NCI-H446 treated with DMSO at 0.1 percent for 48 hours (cell line): ENCODE measurements at places on chromosomes 3 and 15.

DNA sequence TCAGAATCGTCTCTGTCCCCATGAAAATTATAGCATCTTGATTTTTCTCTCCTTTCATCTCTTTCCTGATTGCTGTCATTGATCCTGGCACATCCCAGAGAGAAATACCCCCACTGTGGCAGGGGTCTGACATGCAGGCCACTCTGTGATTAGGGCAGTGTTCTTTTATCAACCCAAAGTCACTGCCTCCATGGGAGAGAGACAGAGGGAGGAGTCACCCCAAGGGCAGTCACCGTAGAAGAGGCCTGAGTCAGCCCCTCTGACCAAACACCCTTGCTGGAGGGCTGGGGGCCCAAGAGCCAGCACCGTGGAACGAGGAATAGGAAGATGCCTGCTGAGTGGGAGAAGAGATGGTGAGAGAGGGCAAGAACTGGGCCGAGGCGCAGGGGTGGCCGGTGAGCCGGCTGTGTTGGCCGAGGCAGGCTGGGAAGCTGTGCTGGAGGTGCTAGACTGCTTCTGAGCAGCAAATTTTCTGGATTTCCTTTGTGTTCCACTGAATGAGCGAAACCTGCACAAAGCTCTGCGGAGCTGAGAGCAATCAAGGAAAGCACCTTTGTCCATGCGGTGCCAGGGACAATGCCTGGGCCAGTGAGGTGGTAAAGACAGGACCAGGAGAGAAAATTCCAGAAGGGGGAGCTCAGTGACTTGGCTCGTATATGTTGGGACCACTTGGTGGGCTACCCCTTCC lies 103.8 kb downstream of the ADCY5 start:
- DNase-seq: no peak

GRCh38 chr3:190120269-190121060 lies at the start of gene P3H2:
Gene P3H2 (minus strand): TSS chr3:190120897. CDS start chr3:190120731, 166 bp downstream.
- DNase-seq: no peak

- no peak for DNase-seq
Observed at GRCh38 chr15:86483936-86484335, 404.3 kb downstream of the AGBL1 start.

GRCh38 chr15:91265416-91265940 lies 165.4 kb downstream of the SV2B start:
- no peak for DNase-seq

- DNase-seq: peak; percentile 73
Observed at GRCh38 chr15:28078191-28078719, 20.9 kb downstream of the OCA2 start.

GRCh38 chr3:14874784-14875183 lies 56.0 kb downstream of the FGD5 start:
- no peak for DNase-seq

GRCh38 chr15:68612503-68612902 lies 33.7 kb downstream of the CORO2B start:
- DNase-seq: no peak

DNA sequence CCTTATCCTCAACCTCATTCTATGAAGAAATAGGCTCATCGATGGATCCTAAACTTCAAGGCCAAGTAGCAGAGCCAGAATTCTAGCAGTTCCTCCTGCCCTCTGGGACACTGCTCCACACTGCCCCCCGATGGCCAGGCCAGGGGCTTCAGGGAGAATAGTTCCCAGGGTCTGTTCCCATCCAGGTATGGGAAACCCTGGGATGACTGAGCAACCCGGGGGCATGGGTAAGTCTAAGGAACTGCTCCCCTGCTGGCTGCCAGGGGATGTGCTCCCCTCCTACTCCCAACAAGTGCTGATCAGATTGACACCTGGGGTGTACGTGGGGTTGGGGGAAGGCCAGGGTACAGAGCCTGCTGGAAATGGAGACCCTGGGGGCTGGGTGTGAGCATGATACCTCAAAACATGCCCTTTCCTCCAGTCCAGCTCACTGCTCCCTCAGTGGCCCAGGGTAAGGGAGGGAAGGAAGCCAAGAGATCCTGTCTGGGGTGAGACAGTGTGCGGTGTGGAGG lies 7.6 kb downstream of the ULK3 start:
- peak; percentile 29 for DNase-seq

DNA sequence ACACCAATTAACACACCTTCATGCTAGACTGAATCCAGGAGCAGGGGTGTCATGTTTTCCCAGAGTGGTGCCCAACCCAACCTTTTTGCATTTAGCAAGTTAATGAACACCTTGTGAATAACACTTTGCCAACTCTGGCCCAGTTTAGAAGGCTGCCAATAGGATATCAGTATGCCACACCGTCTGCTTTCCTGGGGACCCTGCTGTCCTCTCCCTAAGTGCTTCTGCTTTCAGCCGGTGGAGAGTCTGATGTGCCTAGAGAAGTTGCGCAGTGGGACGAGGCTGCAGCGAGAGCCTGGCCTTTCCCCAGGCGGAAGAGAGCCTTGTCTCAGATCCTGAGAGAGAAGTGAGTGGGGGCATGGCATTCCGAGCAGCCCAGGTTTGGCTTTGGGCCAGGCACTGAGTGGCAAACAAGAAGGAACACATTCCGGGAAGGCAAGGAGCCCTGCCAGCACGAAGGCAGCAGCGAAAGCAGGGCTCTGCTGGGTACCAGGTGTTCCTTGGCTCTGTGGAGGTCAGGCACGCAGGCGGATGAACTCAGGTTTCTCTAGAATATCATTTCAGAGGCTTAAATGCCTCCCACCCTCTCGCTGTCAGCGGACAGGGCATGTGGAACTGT lies 36.9 kb downstream of the SENP8 start:
- no peak for DNase-seq

DNA sequence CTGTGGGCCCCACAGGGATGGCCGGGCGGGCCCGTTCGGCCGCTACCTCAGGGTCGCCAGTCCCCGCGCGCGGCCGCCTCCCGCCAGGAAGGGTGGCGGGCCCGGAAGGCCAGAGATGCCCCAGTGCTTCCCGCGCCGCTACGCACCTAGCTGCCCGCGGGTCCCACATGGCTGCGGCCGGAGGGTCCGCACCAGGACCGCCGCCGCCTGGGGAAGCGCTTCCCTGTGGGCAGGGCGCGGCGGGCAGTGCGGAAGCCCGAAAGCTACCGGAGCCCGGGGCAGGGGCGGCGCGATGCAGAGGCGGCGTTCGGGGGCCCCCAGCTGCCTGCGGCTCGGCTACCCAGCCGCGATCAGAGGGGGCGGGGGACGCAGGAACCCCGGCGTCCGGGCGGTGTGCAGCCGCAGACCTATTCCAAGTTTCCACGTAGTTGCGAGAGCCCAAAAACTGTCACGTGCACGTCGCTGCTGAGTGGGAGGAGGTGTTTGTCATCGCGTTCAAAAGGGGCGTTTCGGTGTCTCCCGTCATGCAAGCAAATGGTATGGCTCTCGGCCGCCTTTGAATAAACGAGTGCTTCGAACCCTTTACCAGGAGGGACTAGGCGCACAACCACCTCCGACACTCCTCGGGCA lies at the start of gene TRANK1:
Gene TRANK1, minus strand, starts transcription at position 414 of the 630 bp plus-strand sequence. Its CDS starts 245 bp downstream, at position 169.
- no peak for DNase-seq

DNA sequence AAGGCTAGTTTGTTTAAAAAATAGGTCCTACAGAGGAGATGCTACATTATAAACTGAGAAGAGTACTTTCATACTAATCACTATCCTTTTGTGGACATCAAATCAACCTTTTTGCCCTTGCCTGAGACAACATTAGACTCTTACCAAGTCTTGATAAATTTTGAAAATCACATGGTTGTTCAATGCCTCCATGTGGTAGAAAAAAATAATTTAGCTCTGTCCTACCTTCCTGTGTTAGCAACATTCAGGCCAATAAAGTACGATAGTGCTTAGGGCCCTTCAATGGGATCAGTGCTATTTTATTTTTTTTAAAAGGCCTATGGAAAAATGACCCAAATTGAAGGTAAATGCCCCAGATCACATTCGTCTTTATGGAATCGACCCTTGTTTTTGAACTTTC lies 5.0 kb upstream of the UBE2E1 start:
- no peak for DNase-seq
